ENCODE measurements at places on chromosomes 12 and 14.
A peak's percentile ranks its signal among the peaks of the same experiment; 100 is the strongest.

GRCh38 chr12:124919521-124920352 is 5.3 kb upstream of the UBC start:
- no peak for DNase-seq

DNA sequence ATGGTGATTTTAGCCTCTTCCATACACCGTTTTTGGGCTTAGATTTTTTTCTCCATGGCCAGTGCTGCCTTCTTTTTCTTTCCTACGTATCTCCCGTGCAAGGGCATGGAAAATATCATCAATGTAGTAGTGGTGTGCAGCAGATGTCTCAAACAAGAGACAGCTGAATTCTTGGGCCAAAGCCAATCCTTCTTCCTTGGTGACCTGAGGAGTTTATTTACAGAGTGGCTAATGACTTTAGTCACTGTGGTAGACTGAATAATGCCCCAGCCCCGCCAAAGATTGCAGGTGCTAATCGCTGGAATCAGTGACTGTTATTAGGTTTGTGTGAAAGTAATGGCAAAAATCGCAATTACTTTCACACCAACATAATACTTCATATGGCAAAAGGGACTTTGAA is 235.5 kb upstream of the NOS1 start:
- no peak for DNase-seq

DNA sequence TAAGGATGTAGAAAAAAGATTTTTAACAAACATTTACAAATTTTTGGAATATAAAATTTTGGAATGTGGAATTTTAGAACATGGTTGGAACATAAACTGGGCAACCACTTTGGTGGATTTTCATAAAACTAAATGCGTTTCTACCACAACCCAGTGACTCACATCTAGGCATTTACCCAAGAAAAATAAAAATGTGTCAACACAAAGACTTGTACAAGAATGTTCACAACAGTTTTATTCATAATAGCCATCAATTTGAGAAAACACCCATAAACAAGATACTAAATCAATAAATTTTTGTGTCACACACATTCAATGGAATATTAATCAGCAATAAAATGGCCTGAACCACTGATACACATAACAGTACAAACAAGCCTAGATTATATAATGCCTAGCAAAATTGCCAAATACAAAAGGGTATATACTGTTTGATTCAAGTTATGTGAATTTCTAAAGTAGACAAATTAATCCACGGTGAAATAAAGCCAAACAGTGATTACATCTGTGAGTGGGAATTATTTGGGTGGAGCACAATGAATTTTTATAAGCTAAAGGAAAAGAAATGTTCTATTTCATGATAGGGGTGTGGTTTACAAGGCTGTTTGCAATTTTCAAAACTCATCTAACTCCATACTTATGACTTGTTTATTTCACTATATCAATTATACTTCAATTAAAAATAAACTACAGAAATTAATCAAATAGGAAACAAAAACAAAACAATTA is 415.2 kb upstream of the OR4E1 start:
- peak; percentile 18 for DNase-seq

- DNase-seq, result peak; percentile 5
Measured at GRCh38 chr12:16407346-16407745, 59.9 kb downstream of the MGST1 start.

DNA sequence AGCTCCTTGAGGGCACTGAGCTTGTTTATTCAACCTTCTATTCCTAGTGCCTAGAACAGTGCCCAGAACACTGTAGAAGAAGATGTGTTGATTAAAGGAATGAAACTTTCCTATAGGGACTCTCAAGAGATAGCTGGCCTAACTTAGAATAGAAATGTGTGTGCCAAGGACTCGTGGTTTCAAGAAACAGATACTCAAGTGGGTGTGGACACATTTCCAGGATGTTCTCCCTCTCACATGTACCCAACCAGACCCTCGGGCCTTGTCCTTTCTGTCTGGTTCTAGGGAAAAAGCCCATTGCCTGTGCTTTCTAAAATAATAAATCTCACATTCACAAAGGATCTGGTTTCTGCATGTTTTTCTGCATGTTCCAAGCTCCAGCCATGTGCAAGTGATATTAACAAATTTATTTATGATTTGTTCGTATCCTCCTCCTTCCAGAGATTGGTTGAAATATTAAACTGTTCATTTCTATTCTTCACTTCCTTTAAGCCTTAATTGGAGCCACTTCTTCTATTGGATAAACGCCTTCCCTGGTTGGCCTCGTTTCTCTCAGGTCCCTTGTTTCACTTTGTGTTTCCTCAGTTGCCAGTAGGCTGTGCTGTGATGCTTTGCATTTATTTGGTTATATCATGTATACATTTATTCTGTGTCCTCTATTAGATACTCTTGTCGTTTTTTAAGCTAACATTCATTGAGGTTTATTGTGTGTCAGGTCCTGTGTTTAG is 89.8 kb downstream of the CRADD start:
- peak; percentile 61 for DNase-seq

DNA sequence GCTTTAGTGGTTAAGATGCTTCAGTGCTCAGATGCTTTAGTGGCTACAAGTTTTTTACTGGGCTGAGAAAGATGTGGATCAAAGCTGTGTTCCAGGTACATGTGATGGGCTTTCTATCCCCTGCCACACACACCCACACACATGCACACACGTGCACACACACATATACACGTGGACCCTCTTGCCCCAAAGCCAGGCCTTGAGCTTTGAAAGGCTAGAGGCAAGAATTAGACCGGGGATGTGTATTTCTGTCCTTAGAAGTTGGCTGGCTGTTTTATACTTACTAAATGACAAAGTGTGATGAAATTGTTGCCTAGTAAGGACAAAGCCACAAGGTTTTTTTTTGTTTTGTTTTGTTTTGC is 376.5 kb downstream of the C12orf75 start:
- no peak for DNase-seq

GRCh38 chr14:52052288-52052943 is 16.4 kb downstream of the NID2 start:
- peak; percentile 80 for DNase-seq

- DNase-seq, result peak; percentile 53
Measured at GRCh38 chr12:66013224-66013623, 117.3 kb downstream of the LLPH start.

DNA sequence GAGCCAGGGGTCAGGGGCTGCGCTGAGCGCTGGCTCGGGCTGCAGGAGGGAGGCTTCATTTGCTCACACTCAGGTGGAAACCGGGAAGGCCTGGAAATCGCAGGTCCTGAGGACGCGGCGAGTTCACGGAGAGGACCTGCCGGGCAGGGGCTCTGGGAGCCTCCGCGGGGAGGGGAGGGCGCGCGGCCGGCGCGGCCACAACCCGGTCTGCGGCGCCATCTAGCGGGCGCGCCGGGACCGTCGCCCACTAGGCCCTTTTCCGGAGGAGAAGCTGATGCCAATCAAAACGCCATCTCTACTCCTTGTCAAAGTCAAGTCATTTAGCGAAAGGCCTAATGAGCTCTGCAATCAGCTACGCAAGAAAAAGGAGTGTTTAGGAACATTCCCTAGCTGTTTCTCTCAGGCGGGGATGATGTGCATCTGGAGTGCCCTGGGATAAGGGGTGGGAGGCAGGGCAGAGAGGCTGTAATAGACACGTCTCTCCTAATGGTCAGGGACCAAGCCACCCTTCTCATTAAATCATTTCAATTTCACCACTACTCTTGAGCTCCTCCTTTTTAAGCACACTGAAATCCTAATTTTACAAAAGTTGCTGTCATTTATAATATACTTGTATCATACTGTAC is 885.8 kb upstream of the TMEM132C start:
- DNase-seq, result peak; percentile 3

DNA sequence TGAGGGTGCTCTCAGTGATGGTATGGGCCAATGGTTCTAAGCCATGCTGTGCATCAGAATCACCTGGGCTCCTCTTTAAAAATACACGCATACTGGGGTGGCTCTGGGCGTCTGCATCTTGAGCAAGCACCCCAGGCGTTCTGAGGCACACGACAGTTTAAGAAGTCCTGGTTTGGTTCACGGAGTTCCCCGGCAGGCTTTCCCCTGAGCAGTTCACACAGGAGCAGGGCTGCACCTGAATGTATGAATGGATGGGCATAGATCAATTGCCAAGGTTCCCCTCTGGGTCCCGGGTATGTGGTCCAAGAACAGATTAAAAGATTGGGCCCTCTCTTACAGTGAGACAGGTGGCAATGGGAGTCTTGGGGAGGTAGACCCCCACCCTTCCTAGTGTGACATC is 395.3 kb downstream of the DPF3 start:
- DNase-seq, result no peak

DNA sequence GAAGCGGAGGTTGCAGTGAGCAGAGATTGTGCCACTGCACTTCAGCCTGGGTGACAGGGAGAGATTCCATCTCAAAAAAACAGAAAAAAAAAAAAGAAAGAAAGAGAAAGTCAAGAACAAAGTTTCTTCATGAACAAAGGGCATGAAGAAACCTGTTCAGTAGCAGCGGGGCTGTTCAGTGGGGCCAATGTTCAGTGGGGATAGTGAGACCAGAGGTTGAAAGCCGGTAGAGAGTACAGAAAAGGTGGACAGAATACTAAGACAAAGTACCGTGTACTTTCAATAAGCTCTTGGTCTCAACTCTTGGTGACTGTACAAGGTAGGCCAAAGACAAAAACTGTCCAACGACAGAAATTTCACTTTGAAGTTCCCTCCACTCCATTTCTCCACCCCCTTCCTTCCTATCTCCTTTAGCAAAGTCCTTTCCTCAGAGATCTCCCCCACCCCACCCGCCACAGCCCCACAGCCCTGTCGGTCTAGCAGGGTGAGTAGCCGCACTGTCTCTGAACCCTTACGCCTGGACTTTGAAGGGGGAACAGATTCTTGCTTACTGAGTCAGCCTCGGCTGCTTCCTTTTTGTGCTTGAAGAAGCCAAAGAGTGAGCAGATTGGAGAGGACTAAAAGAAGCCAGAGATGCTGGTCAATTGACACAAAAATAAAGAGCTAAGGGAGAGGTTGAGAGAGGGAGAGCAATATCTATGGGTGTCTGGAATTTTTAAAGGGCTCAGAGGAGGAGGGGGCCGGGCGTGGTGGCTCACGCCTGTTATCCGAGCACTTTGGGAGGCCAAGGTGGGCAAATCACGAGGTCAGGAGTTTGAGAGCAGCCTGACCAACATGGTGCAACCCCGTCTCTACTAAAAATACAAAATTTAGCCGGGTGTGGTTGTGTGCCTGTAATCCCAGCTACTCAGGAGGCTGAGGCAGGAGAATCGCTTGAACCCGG is 44.2 kb upstream of the FOS start:
- DNase-seq, result peak; percentile 89

DNA sequence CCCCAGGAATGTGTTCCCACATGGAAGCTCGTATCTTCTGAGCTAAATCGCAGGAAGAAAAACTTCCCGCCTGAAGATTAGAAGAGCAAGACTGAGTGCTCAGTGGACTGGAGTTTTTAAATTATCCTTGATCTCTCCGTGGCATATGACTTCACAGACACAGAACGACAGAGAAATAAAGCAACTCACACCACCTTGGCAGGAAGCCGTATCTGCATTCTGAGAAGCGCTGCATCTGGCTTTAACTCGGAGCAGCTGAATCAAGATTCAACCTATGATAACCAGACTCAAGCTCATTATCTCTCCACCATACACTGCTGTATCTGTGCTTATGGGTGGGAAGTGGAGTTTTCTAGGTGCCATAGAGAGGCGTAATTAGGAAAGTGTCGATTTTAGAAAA is 1482.7 kb downstream of the AACS start:
- no peak for DNase-seq

DNA sequence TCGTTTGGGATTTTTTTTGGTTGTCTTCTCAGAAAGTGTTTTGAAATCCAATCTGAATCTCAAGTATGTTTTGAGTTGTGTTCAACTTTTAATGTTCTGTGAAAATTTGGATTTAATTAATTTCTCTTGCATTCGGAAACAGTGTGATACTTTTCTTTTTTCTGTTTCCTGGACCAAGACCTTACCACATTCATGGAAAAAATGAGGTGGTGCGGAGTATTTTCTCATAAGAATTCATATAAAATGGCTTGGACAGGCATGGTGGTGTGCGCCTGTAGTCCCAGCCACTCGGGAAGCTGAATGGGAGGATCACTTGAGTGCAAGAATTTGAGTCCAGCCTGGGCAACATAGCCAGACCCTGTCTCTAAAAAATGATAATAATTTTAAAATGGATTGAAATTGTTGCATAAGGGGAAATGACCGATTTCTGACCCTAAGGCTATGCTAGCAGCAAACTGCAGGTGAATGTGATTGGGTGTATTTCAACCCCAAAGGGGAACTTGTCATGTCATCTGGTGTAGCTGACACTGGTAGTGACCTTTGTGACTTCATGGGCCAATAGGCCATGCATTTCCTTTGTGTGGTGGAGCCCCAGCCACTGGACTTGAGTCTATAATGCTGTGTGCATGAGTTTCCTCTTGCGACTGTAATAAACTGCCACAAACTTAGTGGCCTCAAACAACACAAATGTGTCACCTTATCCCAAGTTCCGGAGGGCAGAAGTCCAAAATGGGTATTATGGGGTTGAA is 123.5 kb upstream of the RFLNA start:
- DNase-seq, result no peak

- DNase-seq, result peak; percentile 40
Measured at GRCh38 chr14:90658541-90658967, 157.7 kb downstream of the TTC7B start.

GRCh38 chr12:94596596-94596995 is 53.8 kb downstream of the TMCC3 start:
- no peak for DNase-seq

GRCh38 chr12:15336768-15337553 is 14.7 kb downstream of the PTPRO start:
- no peak for DNase-seq

- no peak for DNase-seq
Measured at GRCh38 chr12:62259631-62259992, 592 bp upstream of the USP15 start.

DNA sequence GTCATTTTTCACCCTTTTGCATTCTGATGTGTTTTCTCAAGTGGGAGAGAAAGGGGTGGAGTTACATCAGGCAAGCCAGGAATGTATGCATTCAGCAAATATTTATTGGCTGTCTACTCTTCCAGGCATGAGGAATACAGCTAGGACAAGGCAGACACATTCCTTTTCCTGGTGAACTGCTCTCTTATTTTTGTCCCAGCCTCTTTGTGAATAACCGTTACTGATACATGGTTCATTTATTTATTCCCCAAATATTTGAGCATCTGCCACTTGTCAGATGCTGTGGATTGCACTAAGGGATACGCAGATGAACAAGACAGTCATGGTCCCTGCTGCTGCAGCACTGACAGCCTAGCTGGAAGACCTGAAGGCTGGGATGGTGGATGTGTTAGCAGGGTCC is 6.1 kb downstream of the PELI2 start:
- no peak for DNase-seq

DNA sequence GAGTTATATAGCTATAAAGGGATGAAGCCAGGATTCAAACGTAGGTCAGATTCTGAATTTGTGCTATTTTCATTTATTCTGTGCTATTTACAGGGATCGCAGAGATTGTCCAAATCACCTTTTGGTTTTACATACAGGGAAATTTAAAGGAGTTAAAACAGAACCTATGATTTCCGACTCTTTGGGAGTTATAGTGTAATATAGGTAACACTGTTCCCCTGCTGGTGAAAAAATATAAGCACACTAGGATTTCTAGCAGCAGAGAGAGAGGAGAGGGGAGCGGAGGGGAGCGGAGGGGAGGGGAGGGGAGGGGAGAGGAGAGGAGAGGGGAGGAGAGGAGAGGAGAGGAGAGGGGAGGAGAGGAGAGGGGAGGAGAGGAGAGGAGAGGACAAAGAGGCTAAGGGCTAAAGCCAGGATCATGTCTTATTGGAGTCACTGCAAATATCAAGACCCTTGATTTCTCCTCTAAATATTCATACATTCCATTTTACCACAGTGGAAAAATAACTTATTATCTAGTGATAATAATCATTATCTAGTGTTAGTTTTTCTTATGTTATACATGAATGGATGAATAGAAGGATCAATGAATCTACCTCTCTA is 46.2 kb upstream of the KCNH5 start:
- DNase-seq, result no peak
